ENCODE measurements at places on chromosomes 1 and 21.
A peak's percentile ranks its signal among the peaks of the same experiment; 100 is the strongest.

- no peak for DNase-seq
Observed at GRCh38 chr1:63854091-63854490, 80.3 kb downstream of the ROR1 start.

DNA sequence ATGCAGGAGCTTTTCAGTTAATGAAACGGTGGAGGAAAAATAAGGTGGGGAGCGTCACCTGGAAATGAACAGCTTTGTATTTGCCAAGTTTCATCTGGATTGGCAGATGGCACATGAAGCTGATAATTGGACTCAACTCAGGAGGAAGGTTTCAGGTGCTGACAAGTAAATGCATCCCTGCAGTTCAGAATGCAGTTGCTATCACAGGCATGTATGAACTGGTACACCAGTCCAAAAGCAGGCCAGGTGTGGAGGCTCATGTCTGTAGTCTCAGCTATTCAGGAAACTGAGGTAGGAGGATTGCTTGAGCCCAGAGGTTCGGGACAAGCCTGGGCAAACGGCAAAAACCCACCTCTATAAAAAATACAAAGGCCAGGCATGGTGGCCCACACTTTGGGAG is 15.5 kb downstream of the DEGS1 start:
- no peak for DNase-seq

- DNase-seq, result no peak
Observed at GRCh38 chr1:118047006-118047649, 117.6 kb downstream of the WDR3 start.

DNA sequence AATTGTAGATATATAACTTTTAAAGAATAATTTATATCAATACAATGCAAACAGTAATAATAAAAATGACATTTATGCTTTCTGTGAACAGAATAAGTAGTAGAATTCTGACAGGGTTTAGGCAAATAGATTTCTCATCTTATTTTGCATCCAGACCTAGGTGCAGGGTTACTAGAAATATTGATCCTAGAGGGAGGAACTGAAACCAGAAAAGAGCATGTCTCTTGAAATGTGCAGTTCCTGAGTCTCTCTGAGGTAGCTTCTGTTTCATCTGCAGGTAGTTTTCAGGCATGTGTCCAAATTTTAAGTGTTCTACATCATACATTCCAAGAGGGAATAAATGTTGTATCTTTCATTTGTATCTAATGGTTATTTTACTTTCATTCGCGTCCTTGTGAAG is 631.9 kb upstream of the ADGRL4 start:
- no peak for DNase-seq

DNA sequence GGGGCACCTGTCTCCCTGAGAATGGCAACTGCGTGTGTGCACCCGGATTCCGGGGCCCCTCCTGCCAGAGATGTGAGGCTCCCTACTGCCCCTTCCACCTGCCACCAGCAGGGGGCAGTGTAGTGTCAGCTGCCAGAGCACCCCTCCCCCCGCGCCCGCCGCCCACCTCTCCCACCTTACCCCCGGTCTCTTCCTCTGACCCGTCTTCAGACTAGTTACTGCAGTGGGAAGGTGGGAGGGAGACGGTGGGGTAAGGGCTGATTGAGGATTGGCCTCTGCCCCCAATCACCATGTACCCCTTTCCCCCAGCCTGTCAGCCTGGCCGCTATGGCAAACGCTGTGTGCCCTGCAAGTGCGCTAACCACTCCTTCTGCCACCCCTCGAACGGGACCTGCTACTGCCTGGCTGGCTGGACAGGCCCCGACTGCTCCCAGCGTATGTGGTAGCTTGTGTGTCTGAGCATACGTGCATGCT is 10.1 kb upstream of the LRRC71 start:
- DNase-seq, result peak; percentile 9

DNA sequence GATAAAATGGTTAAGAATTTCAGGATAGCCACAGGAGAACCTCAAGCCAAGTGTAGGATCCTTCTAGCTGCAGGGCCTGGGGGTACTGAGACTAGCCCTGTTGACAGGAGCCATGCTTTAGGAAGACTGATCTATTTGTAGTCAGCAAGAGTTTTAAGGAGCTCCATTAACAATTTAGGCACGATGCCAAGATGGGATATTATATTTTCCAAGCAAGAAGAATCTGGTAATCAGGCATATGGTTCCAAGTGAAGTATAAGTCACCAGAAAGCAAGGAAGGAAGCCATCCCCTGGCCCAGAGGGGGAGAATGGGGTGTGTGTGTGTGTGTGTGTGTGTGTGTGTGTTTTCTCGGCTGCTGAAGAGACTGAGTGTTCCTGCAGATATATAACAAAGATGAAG is 7.0 kb downstream of the IFNAR2 start:
- no peak for DNase-seq

DNA sequence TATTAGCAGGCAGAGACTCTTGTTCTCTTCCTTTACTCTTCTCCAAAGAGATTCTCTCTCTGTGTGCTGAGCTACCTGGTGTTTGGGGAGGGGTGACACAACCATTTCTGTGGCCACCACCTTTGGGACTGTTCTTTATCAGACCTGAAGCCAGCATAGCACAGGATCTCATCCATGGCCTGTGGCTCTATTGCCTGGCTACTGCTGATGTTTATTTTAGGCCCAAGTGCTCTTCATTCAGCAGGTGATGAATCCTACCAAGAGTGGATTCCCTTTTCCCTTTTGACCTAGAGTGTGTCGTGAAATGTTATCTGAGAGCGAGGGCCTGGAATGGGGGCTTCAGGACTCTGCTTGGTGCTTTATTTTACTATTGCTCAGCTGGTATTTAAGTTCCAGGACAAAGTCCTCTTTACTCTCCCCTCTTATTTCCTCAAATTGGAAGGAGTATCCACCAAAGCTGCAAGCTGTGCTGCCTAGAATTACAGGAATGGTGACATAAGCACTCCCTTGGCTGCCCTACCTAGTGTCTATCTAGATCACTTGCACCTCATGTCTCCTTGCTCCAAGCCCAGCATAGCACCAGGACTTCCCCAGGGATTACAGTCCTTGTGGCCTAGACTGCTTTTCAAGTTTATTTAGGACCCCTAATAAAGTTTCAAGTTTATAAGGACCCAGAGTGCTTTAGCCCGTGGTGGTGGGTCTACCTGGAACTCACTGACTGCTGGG is 94.7 kb upstream of the GPR52 start:
- no peak for DNase-seq

- no peak for DNase-seq
Observed at GRCh38 chr1:23625929-23626535, 65.6 kb upstream of the RPL11 start.
